ENCODE measurements at places on chromosomes 11 and 22. TPM values are rescaled to one million over a fixed set of nuclear protein-coding genes. Genes with fewer than 3 reads are reported as not detected.

The VPREB3 gene
- total RNA-seq: 642 TPM

The CLDN5 gene
- total RNA-seq: not detected

The KCNA4 gene
- not detected for total RNA-seq

- DNase-seq: no peak
Observed at GRCh38 chr11:78156127-78156844, 16.9 kb upstream of the ALG8 start.

GRCh38 chr22:45009606-45010531 is at the start of gene PHF21B:
Gene PHF21B, minus strand, starts transcription at chr22:45010005. Its CDS starts 456 bp downstream, at chr22:45009549.
- DNase-seq: peak; percentile 91

DNA sequence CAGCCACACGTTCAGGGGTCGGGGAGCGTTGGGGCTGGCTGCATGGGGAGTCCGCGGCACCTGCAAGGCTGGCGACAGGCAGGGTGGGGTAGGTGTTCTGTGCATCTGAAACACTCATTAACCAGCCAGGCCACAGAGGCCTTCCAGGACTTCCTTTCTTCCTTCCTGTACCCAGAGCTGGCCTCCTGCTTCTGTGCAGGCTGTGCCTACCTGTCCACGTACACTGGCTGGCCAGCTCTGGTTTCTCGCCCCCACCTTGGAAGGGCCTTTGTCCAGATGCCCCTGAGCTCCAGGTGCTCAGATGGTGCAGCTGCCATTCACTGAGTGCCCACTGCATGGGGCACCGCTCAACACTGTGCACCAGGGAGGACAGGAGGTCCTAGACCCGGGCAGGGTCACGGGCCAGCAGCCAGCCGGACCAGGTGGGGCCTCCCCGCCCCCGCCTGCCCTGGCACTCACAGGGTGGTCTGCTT is 15.9 kb downstream of the TTLL12 start:
- DNase-seq: no peak

- DNase-seq: peak; percentile 53
Observed at GRCh38 chr11:103648670-103649400, 387.6 kb upstream of the DDI1 start.

DNA sequence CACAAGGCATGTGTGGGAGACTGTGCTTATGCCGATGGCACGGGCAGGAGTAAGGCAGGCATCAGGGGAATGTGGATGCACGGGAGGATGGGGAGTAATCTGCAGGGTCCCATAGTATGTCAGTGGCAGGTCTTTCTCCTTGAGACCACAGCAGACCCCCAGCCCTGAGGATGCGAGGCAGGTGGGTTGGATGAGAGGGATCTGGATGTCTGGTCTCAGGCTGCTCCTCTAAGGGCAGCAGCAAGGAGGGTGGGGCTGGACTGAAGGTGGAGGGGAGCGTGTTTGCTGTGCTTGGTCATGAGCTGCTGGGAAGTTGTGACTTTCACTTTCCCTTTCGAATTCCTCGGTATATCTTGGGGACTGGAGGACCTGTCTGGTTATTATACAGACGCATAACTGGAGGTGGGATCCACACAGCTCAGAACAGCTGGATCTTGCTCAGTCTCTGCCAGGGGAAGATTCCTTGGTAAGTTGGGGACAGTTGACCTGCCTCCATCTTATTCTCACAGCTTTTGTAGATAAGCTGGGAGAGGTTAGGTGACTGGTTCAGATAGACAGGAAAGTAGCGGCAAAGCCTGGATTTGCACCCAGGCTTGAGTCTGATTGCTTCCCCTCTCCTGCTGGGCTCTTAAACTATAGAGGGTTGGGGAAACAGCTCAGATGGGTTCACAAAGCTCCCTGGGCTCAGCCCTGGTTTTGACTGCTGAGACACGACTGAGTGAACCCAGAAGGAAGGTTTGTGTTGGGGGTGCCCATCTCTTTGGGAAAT is at the start of gene APOL1:
Gene APOL1, plus strand, starts transcription at position 380 of the 769 bp plus-strand sequence. CDS start 1,823 bp downstream, outside the sequence.
- no peak for DNase-seq

GRCh38 chr22:47379037-47379436 is 616.6 kb downstream of the TBC1D22A start:
- DNase-seq: no peak

DNA sequence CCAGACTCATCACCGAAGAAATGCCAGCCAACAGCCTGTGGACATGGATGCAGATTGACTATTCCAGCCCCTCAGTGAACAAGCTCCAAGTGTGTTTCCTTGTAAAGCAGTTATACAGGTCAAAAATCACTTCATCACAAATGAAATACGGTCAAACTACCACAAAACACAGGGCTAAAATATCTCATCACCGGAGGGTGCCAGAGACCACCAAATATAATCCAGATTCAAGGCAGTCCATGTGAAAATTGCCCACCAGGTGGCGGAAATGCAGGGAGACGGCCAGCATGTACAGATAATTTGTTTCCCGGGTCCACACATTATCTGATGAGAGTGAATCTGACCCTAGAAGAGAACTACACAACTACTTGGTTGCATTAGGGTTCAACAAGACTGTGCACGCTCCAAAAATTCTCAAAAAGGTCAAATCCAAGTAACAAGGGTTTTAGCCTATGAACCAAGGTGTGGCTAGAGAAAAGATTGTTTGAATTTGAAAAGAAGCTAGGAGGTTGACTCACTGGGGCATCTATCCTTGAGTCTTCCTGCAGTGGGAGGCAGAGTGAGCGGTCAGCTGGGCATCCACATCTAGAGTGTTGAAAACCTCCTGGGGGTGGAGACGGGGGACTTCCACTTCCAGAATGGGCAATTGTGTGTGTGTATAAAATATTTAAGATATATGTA is 71.7 kb downstream of the IGLL5 start:
- DNase-seq: peak; percentile 95

All from Karpas-422 (cell line).